Tibial nerve (tissue), 4 donors: ENCODE measurements at places on chromosomes 11 and 22. TPM values are rescaled to one million over a fixed set of nuclear protein-coding genes. Genes with fewer than 3 reads are reported as not detected.

GRCh38 chr22:35611891-35612576 is 5.1 kb downstream of the MB start:
- no peak for DNase-seq
- no peaks in the 10 kb centered on the region for H3K36me3 ChIP-seq
- no peak overlapping the region for H3K27ac ChIP-seq
- no peaks in the 10 kb centered on the region for H3K4me1 ChIP-seq

- H3K27me3 ChIP-seq = no peaks in the 10 kb centered on the region
- H3K36me3 ChIP-seq = no peaks in the 10 kb centered on the region
- peak overlapping the region; percentile 95 for H3K27ac ChIP-seq
- DNase-seq = no peak
Observed at GRCh38 chr11:114167355-114167754, 107.8 kb downstream of the ZBTB16 start.

The STK33 gene
- 6.8 TPM for total RNA-seq

DNA sequence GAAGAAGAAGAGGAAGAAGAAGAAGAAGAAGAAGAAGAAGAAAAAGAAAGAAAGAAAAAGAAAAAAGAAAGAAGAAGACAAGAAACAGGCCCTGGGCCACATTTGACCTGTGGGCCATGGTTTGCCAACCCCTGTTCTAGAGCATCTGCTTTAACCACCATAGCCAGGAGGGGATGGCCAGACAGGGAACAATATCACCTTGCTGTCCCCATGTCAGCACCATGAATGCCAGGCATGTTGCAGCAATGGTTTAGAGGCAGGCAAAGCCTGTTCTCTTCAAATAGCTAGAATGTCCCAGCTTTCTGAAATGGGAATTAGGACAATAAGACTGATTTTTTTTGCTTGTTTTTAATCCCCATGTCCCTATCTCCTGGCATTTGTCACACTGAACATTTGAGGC is 338.6 kb upstream of the PLET1 start:
- H3K27ac ChIP-seq = no peak overlapping the region
- H3K4me3 ChIP-seq = no peak overlapping the region
- no peaks in the 10 kb centered on the region for H3K27me3 ChIP-seq
